ENCODE measurements at places on chromosomes 3 and 15. TPM values are rescaled to one million over a fixed set of nuclear protein-coding genes. Genes with fewer than 3 reads are reported as not detected.

DNA sequence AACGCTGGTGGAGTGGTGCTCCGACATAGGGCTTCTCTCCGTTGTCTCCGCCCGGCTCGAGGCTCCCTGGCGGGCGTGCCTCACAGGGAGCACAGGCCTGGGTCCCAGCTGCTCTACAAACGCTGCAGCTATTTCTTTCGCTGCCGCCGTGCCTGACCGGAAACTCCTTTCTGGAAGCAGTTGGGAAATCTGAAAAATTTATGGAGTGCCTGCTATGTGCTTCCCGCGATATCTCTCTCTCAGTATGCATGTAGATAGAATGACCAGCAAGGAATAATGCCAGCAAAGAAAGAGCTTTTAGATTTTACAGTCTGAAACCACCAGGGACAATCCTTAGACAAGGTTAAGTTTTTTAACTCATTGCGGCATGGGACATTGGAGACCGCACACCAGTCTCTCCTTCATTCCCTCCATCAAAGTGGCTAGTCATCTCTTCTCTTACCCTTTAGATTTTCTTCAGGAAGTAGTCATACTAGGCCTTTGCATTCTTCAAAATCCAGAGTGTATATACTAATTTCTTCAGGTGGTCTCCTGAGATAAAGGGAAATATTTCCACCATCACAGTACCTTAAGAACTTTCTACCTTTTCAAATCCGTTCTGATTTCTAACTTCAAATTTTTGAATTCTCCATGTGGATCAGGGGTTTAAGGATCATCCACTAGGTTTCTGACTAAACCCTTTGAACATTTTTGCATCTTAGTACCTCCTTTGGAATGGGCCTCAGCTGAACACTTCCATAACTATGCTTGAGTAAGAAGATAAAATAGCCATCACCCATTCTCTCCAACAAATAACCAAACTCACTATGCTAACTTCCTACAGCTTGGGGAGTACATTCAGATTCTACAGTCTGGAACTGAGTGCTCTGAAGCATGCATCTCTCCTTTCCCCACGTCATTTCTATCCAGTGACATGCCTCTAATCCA, 1.1 kb upstream of the NPHP3 start:
- no peak for DNase-seq

- DNase-seq = no peak
Observed at GRCh38 chr3:22977650-22978289, 225.4 kb upstream of the UBE2E2 start.

GRCh38 chr3:54575618-54575960, 352.3 kb downstream of the LRTM1 start:
- no peak for DNase-seq

DNA sequence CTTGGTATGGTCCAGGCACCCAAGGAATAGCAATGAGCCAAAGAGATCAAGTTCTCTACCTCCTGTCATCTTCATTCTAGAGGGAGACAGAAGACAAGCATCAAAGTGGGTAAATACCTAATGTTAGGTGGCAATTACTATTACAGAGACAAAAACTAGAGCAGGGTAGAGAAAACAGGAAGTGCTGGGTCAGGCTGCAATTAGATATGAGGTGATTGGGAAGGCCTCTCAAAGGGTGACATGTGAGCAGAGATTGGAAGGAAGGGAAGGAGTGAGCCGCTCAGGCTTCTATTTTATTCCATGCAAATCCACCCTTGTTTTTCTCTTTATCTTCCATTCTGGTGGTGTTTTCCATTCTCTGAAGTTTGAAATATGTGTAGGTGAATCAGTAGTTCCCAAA, 37.4 kb downstream of the EBLN2 start:
- no peak for DNase-seq

- peak; percentile 7 for DNase-seq
Observed at GRCh38 chr15:29822684-29823459, 604 bp upstream of the TJP1 start.

- DNase-seq = no peak
Observed at GRCh38 chr3:156654834-156655233, 19.6 kb upstream of the TIPARP start.

- peak; percentile 53 for DNase-seq
Observed at GRCh38 chr15:60077581-60078359, 73.7 kb downstream of the FOXB1 start.

- no peak for DNase-seq
Observed at GRCh38 chr15:101054116-101054515, 135.0 kb downstream of the LRRK1 start.

DISP2 gene
- not detected for total RNA-seq

DNA sequence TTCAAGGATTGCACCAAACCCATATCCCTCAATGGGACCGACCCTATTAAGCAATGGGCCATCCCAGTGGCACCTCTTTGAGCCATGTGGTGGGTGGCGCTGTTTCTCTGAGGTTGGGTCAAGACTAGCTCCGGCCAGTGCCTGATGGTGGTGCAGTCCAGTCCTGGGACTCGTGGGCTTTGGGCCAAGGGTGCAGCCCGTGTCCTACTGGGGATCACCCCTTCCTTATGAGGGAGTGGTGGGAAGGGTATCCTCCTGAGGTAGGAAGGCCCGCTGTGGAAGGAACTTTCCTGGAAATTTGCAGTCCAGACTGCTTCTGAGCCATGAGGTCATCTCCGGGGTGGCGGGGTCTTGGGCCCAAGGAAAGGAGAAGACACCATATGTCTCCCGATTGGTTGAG, 231.6 kb downstream of the SNRPN start:
- DNase-seq = no peak
